ENCODE measurements at places on chromosomes 12 and 14.

DNA sequence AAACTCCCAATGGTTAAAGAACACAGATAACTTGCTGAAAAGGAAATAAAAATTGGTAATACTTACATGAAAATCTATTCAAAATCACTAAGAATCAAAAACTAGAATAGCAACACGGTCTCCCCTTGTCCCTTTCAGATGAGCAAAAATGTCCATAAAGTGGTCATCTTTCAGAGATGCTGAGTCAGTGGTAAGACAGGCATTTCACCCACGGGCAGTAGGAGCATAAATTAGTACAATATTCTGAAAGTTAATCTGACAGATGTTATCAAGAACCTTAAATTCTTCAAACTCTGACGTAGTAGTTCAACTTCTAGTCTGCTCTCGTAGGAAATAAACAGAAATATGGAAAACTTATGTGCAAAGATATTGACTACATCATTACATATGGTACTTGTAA, 33.1 kb upstream of the GNPNAT1 start:
- no peak for DNase-seq

DNA sequence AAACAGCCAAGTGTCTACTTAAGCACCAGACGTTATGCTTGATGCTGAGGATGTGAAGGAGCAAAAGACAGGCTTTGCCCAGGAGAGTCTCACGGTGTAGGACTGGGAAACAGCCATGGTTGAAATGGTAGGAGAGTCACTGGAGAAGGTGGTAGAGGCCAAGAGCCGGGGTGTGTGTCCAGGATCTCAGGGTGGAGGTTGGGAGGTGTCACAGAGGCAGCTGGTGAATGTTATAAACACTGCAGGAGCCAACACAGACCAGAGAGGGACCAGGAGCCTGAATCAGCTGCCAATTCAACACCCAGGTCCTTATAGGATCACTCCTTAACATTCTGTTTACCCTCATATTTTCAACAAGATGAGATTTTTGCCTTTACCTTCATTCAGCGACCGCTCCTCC, 7.5 kb downstream of the NID2 start:
- no peak for DNase-seq

DNA sequence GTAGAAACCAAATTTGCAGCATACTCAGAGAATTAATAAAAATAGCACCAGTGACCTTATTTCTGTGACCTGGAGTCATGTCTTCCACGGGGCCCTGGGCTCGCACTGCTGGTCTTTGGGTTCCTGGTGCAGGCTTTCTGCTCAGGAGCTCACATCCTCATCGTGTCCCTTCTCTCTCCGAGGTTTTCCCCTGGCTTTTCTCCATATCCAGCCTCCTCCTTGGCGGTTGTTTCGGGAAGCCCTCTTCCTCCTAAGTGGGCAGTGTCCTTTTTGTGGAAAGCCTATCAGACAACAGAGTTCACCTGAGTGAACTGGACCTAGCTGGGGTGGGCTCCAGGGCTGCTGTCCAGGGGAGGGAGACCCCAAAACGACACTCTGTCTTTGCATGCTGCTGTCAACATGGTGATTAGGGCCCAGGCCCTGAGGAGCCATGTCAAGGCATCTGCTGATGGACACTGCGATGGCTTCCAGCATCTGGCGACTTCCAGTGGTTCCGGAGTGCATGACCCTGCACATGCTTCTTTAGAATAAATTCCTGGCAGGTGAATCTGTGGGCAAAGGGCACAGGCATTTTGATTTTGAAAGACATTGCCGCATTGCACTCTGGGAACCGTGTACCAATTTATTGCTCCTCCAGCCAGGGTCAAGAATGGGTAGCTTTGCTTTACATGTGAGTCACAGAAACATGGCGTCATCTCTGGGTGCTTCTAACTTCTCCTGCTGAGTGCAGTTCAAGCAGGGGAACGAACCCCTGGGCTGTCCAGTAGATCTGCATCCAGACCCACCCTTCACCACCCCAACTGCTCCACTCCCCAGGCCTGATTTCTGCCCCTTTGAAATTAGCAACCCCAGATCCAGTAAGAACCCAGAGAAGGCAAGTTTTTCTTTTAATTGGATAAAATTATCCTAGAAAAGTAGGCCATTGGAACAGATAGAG, 136.8 kb downstream of the ADGRD1 start:
- DNase-seq: peak; percentile 5

- no peak for DNase-seq
These were observed 827.9 kb downstream of the BCL11B start for GRCh38 chr14:98444077-98444476.

DNA sequence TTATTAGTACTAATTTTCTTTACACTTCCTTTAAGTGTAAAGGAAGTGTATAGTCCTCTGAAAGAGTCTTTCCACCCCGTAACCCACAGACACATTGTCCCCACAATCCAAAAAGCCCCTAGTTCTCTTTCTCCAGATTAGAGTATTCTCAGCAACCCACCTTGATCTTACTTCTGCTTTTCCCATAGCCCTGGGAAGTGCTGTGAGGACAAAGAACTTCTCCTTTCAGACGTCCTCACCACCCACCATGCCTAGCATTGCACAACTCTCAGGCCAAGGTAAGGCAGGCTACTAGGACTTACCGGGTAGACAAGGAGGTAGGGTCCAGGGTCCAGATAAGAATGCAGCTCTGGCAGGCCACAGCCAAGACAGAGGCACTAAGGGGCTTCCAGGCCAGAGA, 7.4 kb downstream of the AAAS start:
- no peak for DNase-seq

- DNase-seq: no peak
These were observed 57.6 kb upstream of the SSTR1 start for GRCh38 chr14:38150075-38150474.

GRCh38 chr12:75404231-75404630, 13.3 kb downstream of the GLIPR1L2 start:
- DNase-seq: no peak

DNA sequence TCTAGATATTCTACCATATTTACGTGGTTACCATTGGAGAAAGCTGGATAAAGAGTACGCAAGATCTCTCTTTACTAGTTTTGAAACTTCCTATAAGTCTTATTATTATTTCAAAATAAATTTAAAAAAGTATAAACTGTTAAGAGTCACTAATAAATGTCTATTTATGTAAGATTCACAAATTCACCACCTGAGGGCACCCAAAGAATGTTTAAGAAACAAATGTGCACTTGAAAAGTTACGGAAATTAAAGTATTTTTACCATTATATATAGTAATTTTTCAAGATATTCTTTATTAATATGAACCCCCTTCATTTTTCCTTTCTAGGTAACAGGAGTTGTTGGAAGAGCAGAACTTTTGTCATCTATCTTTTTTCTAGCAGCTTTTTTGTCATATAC, 11.9 kb downstream of the TMTC3 start:
- no peak for DNase-seq

DNA sequence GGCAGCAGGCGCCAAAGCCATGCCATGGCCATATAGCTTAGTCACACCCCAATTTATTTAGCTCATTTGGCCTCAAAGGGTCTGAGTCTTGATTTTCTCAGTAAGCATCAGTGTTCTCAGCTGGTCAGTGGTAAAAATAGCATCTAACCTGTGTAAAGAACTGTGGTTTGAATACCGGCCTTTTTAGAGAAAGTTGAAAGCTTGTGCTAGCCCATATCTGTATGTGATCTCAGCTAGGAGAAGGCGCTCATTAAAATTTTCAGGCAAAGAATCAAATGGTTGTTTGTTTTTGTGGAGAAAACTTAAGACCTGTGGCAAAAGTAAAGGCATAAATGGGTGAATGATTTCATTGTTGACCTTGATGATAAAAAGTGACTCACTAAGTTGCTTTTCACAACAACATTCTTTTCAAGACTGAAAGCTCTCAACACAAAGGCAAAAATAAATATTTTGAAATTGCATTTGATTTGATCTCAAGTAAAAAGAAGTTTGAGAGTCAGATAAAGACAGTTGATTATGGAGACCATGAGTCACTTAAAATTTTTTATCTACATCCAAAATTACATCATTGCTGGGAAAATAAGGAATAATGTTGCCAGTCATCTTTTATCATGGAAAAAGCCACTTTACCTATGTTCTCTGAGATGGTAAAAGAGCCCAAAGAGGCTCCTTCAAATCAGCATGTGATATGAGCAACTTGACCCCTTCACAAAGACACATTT, 128.5 kb upstream of the RGS6 start:
- no peak for DNase-seq

DNA sequence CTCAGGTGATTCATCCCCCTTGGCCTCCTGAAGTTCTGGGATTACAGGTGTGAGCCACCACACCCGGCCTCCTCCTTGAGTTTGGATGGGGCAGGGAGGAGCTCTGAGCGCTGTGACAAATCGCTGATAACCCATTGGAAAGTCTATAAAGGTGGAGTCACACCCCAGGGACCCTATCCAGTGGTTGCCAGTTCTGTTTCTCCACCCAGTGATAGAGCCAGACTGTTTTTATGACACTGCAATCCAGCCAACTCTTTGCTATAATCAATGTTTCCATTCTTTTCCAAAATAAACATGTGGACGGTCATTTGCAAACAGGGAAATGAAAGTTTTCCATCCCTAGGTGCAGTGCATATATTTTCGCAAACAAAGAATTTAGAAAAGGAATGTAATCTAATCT, 142.0 kb upstream of the PELI2 start:
- no peak for DNase-seq

- no peak for DNase-seq
These were observed 2.0 kb downstream of the PTHLH start for GRCh38 chr12:27970401-27971120.
